CD4-positive, alpha-beta T cell (primary cell): ENCODE measurements at places on chromosomes 1 and 21. TPM values are rescaled to one million over a fixed set of nuclear protein-coding genes. Genes with fewer than 3 reads are reported as not detected.

Gene SLC16A1
- 26.6 TPM for total RNA-seq

GRCh38 chr1:186454981-186455380, 5.9 kb downstream of the PDC start:
- DNase-seq = no peak

Gene CFHR3
- total RNA-seq = not detected

Gene CD1E
- total RNA-seq = not detected

GRCh38 chr1:61087571-61087970, 5.2 kb downstream of the NFIA start:
- DNase-seq = no peak

Gene DNAH14
- 0.34 TPM for total RNA-seq

DNA sequence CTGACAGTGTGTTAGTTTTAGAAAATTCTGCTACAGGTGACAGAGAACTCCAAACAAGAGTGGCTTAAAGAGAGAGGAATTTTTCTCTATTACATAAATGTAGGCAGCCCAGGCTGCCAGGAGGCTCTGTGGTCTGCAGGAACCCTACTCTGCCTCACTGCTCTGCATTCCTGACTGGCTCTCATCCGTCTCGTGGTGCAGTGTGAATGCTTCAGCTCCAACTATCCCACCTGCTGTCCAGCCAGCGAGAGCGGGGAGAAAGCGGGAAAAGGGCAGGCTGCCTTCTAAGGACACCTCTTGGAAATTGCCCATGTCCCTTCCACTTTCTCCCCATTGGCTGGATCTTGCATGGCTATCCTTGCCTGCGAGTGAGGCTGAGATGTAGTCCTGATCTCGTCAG, 131.3 kb downstream of the PEX14 start:
- no peak for DNase-seq

GRCh38 chr21:37628362-37628761, 261.8 kb downstream of the DYRK1A start:
- DNase-seq = no peak

- DNase-seq = no peak
Measured at GRCh38 chr1:40004857-40005256, 35.7 kb upstream of the CAP1 start.

DNA sequence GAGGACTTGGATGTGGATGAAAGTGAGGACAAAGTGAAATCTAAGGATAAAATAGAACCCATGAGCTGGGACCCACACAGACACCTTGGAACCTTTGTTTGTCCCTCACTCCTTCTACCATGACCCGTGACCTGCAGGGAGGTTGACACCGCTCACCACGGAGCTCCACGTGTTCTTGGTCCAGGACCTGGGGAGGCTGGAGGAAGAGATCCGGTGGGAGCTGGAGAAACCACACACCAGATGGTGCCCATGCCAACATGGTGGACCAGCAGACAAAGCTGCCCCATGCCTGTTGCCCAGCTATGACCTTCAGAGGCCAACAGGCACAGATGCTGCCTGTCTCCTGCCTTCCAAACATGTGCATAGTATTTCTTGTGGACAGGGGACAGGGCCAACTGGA, 721.9 kb downstream of the PTPRU start:
- DNase-seq = no peak

GRCh38 chr1:225766967-225767633, 10.5 kb upstream of the SRP9 start:
- DNase-seq = no peak

Gene TCHH
- not detected for total RNA-seq

Gene TNFRSF4
- total RNA-seq = 28.6 TPM

GRCh38 chr1:118097622-118098348, 87.2 kb downstream of the SPAG17 start:
- DNase-seq = no peak

Gene LCE1C
- total RNA-seq = not detected

Gene GPR157
- total RNA-seq = 2.1 TPM

Gene EVA1B
- 1.5 TPM for total RNA-seq

DNA sequence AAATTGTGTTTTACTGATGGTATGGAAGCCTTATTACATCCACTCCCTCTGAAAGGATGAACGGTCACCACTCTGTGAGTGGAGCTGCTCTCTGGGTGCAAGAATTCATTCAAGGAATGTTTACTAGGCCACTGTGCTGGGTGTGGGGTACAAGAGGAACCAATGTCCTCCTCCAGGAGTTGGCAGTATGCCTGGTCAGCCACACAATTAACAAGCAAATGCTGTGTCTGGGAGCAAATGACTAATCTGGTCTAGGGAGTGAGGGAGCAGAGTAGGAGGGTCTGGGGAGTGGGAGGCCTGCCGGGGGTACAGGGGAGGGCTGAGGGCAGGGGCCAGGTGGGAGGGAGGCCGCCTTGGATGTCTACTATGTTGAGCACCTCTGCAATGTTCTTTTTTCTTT, 27.2 kb upstream of the TDRD10 start:
- no peak for DNase-seq

Gene TSSK3
- not detected for total RNA-seq

DNA sequence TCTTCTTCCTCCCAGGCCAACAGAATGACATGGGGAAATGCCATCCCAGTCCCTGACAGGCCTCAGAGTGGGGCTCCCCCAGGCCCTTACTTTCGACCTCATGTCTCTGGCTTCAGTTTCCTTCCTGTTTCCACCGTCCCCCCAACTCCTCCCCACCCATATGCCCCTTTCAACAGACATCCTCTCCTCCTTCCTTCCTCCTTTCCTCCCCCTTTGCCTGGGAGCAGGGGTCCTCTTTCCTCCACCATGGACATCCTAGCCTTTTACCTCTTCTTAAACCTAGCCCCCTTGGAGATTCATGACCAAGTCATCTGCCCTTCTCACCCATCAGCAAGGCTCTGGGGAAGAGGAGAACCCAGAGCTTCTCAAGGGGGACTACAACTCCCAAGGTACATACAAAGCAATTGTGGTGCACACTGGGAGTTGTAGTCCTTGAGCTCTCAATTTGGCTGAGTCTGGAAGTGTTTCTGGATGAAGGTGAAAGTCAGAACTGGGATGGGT, 4.0 kb downstream of the ZBTB7B start:
- no peak for DNase-seq

Gene SEC16B
- not detected for total RNA-seq

GRCh38 chr1:150237746-150238145, 1.8 kb upstream of the ANP32E start:
- DNase-seq = no peak

Gene LCE3D
- total RNA-seq = not detected

DNA sequence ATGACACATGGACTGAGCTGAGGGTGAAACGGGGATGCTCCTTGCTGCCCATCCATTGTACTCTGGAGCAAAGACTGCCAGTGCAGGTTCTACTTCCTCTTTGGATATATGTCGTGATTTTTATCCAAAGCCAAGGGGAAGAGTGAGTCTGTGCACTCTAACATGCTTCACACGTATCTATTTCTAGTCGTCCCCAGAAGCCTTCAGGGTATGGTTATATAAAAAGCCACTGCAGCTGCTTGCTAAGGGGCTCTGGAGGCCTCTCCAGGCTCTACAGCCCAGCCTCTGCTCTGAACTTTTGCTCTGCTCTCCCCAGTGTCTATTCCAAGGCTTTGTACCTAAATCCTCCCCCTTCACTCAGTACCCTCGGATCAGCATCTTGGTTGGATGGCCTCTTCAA, 20.1 kb downstream of the PAFAH2 start:
- no peak for DNase-seq

- no peak for DNase-seq
Measured at GRCh38 chr1:70617728-70618127, 206.7 kb downstream of the CTH start.

- no peak for DNase-seq
Measured at GRCh38 chr1:2882966-2883696, 81.6 kb upstream of the TTC34 start.

DNA sequence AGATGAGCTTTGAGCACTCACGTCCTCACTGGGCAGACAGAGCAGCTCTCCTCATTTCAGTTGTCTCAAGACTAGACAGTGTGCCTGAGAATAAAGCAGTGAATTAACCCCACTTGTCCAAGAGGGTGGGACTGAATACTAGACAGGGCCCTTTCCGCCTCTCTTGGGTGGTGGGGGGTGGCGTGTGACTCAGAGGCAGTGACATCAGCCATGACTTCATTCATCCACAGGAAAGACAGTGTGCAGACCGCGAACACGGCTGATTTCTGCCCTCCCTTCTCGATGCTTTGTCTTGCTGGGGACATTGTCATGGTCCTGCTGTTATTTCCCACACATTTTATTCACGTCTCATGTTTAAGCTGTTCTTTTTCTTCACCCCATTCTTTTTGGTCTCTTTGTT, 64.9 kb downstream of the FGGY start:
- DNase-seq = no peak

DNA sequence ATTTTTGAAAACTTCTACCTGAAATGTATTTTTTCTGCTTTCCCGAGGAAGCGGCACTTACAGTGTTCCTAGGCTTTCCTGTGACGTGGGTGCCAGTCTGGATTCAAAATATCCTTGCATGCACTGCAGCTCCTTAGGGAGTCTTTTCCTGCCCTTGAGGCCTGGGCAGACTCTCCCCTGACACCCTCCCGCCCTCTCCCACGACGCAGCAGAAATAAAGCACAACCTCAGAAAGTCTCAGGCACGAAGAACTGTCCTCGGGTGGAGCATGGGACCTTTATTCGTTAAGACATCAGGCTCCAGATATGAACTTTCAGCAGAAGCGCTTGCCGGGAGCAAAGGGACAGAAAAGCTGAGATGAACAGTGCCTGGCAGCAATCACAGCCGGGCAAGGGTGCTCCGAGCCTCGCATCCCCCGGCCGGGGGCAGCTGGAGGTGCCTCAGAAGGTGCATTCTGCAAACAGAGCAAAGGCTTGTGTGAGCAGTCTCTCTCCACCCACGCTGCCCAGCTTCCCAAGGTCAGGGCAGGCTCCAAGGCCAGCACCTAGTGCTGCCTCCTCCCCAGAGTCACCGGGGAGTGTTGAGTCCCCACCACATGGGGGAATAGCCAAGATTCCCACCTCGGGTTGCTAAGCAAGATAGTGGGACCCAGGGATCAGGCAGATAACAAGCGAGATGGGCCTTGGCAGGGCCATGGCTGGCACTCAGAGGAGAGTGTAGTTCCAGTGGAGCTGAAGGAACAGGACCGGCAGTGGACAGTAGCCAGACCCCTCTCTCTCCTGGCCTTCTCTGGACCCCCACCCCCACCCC, 3.2 kb downstream of the TFF3 start:
- no peak for DNase-seq

Gene RPS8
- total RNA-seq = 3,394 TPM

DNA sequence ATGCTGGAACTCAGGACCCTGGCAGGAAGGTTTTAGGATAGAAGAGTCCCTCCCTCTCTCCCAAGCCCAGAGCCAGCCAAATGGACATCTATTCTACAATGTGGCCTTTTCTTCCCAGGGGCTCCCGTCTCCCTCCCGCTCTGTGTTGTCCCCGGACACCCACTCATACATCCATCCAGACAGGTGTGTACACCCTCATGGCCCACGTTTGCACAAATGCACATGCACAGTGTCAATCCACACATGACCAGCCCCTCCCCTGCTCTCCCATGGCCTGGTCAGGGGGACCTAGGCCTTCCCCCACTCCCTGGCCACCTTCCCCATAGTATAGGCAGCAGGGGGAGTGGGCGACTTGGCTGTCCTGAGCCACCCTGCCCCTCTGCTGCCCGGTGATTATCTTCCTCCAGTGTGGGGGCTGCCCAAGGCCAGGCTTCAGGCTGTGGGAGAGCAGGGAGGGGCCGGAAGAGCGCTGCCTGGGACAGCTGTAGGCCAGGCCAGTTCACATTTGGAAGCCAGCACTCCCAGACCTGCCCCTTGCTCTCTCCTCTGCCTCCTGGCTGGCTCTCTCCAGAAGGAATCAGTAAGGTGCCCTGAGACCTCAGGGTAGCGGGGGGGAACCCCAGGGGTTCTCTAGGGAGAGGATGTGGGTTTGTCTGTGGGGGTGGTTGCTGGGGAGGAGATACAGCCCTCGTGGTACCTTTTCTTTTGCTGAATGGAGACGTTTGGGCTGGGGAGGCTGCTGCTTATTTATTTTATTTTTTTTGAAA, 4.1 kb upstream of the PTPN7 start:
- peak; percentile 83 for DNase-seq

Gene CACHD1
- total RNA-seq = 6.2 TPM

DNA sequence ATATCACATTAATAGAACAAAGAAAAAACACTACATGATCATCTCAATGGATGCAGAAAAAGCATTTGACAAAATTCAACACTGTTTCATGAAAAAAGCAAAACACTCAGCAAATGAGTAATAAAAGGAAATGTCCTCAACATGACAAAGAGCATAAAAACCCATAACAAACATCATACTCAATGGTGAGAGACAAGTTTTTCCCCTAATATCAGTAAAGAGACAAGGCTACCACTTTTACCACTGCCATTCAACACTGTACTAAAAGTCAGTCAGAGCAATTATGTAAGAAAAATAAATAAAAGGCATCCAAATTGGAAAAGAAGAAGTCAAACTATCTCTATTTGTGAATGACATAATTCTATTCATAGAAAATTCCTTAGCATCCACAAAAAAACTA, 64.3 kb downstream of the ZNF644 start:
- DNase-seq = no peak

DNA sequence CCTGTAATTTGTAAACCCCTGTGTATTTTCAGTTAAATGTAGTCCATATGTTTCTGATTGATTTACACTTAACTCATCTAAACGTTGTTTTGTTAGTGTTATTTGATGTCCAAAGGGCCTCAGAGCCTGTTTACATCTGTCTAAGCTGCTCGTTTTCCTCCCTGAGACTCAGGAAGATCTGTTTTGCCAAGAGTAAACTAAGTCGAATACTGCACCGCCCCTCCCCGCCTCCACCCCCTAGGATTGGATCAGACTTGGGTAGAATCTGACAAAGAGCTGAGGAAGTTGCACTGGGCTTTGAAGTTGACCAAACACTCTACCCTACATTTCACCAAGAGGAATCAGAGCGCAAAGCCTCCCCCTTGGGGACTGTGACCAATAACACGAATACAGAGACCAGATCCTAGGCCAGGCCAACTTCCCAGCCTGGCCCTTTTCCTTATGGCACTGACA, 206.9 kb upstream of the LMO4 start:
- DNase-seq = no peak

Gene GPR25
- 2.7 TPM for total RNA-seq

- no peak for DNase-seq
Measured at GRCh38 chr1:241090798-241091197, 266.2 kb downstream of the RGS7 start.

Gene HES2
- not detected for total RNA-seq

DNA sequence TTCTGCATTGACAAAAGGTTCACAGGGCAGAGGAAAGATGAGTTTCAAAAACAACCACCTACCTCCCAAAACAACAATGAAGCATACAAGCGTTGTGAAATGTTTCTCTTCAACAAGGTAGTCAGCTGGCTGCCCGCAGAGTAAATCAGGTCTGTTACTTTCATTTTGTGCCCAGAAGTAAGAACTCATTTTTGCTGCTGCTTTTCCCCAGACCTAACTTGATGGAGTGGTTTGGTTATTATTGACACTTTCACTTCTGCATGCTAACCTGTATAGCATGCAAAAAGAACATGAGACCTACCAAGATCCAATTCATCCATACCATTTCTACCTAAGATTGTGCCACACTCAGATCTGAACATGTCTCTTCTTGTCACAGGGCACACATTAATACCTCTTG, 1.3 kb downstream of the SLC9C2 start:
- no peak for DNase-seq

Gene RIPPLY3
- total RNA-seq = not detected

Gene GBP2
- 87.6 TPM for total RNA-seq

- DNase-seq = no peak
Measured at GRCh38 chr1:236240675-236241074, 41.1 kb downstream of the ERO1B start.

Gene TIAM1
- total RNA-seq = 39.8 TPM
